Panc1 (cell line): ENCODE measurements at places on chromosomes 6 and 20. TPM values are rescaled to one million over a fixed set of nuclear protein-coding genes. Genes with fewer than 3 reads are reported as not detected.
A peak's percentile ranks its signal among the peaks of the same experiment; 100 is the strongest.

DNA sequence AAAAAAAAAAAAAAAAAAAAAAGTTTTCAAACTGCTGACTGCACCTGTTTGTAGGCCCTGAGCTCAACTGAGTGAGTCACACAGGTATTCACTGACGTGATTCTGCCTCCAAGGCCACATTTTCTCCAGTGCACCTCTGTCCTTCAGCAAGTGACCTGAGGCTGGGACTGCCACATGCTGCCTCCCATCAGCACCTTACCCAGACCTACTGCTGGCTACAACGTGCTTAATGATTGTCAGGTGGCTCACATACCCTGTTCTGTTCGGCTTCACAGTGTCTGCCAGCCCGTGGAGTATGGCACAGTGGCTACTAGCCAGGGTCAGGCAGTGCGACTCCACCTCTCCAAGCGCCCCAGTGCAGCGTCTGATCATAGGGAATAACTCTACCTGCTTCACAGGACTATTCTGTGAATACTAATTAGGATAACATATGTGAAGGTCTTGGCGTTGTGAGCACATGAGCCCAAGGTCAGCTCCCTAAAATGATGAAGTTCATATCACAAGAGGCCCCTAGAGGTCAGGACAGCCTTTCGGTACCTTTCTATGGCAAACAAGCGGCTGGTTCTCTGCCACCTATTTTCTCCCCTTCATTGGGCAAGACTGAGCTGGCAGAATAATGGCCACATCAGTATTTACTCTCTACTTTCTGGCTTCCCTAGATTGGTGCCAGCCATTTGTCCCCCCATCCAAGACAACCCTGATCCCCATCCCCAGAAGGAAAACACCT, 28.1 kb downstream of the RIPOR3 start:
- no peaks in the 10 kb centered on the region for H3K36me3 ChIP-seq
- peaks cover 76% of the 10 kb centered on the region for H3K4me1 ChIP-seq
- no peak for DNase-seq
- no peaks in the 10 kb centered on the region for H3K27me3 ChIP-seq
- H3K4me3 ChIP-seq: no peak overlapping the region
- H3K27ac ChIP-seq: peak overlapping the region; percentile 96

GRCh38 chr6:134520181-134521115, 202.5 kb upstream of the SGK1 start:
- peaks cover 6% of the 10 kb centered on the region; the same call in 1 of the 2 replicates for H3K4me1 ChIP-seq
- no peak overlapping the region for H3K4me3 ChIP-seq
- no peak for DNase-seq

MATN4 gene
- total RNA-seq: 0.15 TPM

RNGTT gene
- 21.2 TPM for total RNA-seq

NOX3 gene
- total RNA-seq: not detected

CST7 gene
- not detected for total RNA-seq

SYNDIG1 gene
- not detected for total RNA-seq
